ENCODE measurements at places on chromosomes 7 and 10.

GRCh38 chr10:110528224-110528996, 30.7 kb downstream of the DUSP5 start:
- DNase-seq: no peak

- peak; percentile 7 for DNase-seq
These were observed 132.5 kb downstream of the RELN start for GRCh38 chr7:103856929-103857328.

GRCh38 chr7:150451833-150452461, 1.5 kb downstream of the GIMAP8 start:
- DNase-seq: no peak

GRCh38 chr7:51592842-51593599, 276.4 kb upstream of the COBL start:
- DNase-seq: no peak

GRCh38 chr7:124072603-124073309, 39.9 kb upstream of the TMEM229A start:
- DNase-seq: no peak

- DNase-seq: no peak
These were observed 16.7 kb upstream of the FZD1 start for GRCh38 chr7:91247500-91247899.

All from COR-L47 (cell line).